ENCODE measurements at places on chromosomes 5 and 9. TPM values are rescaled to one million over a fixed set of nuclear protein-coding genes. Genes with fewer than 3 reads are reported as not detected.

The ZNF608 gene
- total RNA-seq = 19.5 TPM

The SREK1IP1 gene
- 10.4 TPM for total RNA-seq

The GFI1B gene
- 0.13 TPM for total RNA-seq

The PCDHA3 gene
- 0.18 TPM for total RNA-seq

The CENPK gene
- 14.6 TPM for total RNA-seq

The ZNF883 gene
- total RNA-seq = 4.6 TPM

The RFX3 gene
- total RNA-seq = 6.2 TPM

The PCDHGA11 gene
- total RNA-seq = 3.1 TPM
